ENCODE measurements at places on chromosomes 6 and 20. TPM values are rescaled to one million over a fixed set of nuclear protein-coding genes. Genes with fewer than 3 reads are reported as not detected.

DNA sequence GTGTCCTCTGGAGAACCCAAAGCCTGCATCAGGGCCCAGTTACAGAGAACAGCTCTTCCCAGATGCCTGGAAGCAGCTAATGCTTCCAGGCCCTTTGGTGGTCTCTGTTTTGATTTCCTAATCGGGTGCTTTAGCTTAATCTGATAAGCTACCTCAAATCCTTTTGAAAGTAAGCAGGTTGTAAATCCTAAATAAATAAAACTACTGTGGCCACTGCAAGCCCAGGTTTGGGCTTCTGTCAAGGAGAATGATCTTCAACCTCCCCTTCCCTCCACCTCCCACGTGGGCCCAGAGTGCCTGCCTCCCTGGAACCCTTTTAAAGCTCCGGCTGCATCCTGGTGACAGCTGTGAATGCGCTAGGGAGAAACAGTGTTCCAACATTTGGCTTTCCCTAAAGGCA is 25.2 kb upstream of the FYN start:
- no peak for DNase-seq
- no peaks in the 10 kb centered on the region for H3K36me3 ChIP-seq
- H3K27ac ChIP-seq, result no peak overlapping the region
- H3K4me3 ChIP-seq, result no peak overlapping the region

GRCh38 chr6:2854396-2854982 is 12.8 kb upstream of the SERPINB1 start:
- H3K27me3 ChIP-seq, result no peaks in the 10 kb centered on the region
- H3K4me3 ChIP-seq, result peak overlapping the region; percentile 50
- peaks cover 19% of the 10 kb centered on the region for H3K4me1 ChIP-seq
- no peak for DNase-seq
- H3K27ac ChIP-seq, result peak overlapping the region; percentile 78

Gene PRL
- not detected for total RNA-seq

DNA sequence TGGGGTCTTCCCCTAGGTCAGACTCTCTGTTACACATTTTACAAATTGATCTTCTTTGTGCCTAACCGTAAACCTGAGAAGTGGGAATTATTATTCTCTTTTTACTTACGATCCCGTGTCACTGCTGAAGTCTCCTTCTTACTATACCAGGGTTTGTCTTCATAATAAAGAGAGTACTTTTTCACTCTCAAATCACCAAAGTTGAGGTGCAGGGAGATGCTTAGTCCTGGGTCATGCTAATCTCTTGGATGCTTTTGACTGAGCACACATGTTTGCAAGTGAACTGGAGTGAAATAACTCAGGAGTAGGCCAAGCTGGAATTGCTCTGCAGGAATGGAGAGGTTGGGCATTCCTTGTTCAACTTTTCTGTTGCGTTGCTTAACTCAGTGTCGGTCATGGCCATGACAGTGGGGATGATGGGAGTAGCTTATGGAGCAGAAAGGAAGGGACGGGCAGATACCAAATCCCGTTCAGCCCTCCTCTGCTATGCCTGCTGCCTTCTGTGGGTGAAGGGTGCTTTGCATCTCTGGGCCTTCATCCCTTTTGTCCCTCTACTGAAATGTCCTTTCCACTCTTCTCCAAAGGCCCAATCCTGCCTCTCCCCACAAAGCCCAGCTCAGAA is 15.2 kb upstream of the TAGAP start:
- no peaks in the 10 kb centered on the region for H3K4me1 ChIP-seq
- no peaks in the 10 kb centered on the region for H3K36me3 ChIP-seq
- H3K27ac ChIP-seq, result no peak overlapping the region
- H3K27me3 ChIP-seq, result no peaks in the 10 kb centered on the region

Gene TNFRSF21
- total RNA-seq, result 5.3 TPM

- H3K36me3 ChIP-seq, result no peaks in the 10 kb centered on the region
- H3K4me3 ChIP-seq, result no peak overlapping the region
- DNase-seq, result no peak
- no peaks in the 10 kb centered on the region for H3K4me1 ChIP-seq
These were observed 39.3 kb upstream of the DSN1 start for GRCh38 chr20:36812594-36813463.

DNA sequence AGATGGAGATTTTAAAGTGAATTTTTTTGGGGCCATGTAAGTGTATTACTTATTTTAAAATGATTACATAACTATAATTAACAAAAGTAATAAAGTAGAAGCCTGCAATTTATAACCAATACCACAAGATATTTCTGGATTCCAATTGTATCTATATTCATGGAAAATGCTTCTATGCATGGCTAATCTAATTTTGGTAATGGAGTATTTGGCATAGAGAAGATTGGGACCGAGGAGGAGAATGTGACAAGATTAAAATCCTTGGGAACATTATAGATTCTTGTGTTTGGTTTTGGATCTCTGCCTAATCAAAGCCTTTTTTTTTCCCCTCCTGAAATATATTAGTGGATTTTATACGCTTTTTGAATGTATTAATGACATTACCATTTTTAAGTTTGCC is 12.9 kb upstream of the TMX4 start:
- no peaks in the 10 kb centered on the region for H3K27me3 ChIP-seq
- no peaks in the 10 kb centered on the region for H3K36me3 ChIP-seq
- DNase-seq, result no peak
- H3K4me1 ChIP-seq, result no peaks in the 10 kb centered on the region
- H3K27ac ChIP-seq, result no peak overlapping the region
- no peak overlapping the region for H3K4me3 ChIP-seq

- peak overlapping the region; percentile 33 for H3K27ac ChIP-seq
- H3K4me1 ChIP-seq, result peaks cover 33% of the 10 kb centered on the region
- H3K36me3 ChIP-seq, result no peaks in the 10 kb centered on the region
- H3K4me3 ChIP-seq, result peak overlapping the region; percentile 40
These were observed 14.4 kb downstream of the FOXP4 start for GRCh38 chr6:41560431-41561192.

DNA sequence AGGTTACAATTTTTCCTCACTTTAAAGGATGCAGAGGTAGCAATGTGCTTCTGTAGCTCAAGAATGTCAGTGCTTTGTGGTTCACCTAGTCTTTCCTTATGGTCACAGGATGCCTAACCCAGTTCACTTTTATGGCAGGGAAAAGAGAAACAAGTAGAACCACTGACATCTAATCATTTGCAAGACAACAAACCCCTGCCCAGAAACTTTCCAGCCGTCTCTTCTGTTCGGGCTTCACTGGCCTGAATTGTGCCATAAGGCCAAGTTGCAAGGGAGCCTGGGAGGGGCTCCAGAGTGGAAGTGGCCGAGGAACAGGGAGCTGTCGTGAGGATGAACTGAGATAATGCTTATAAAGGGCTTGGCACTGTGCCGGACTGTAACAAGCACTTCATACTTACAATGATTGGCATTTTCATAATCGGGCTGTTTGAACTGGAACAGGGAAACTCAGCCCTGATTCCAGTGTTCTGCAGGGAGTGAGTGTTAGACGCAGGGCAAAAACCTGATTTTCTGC is 212.6 kb downstream of the BCAS1 start:
- no peaks in the 10 kb centered on the region for H3K4me1 ChIP-seq
- no peak overlapping the region for H3K4me3 ChIP-seq
- H3K36me3 ChIP-seq, result no peaks in the 10 kb centered on the region
- no peaks in the 10 kb centered on the region for H3K27me3 ChIP-seq
- DNase-seq, result no peak

DNA sequence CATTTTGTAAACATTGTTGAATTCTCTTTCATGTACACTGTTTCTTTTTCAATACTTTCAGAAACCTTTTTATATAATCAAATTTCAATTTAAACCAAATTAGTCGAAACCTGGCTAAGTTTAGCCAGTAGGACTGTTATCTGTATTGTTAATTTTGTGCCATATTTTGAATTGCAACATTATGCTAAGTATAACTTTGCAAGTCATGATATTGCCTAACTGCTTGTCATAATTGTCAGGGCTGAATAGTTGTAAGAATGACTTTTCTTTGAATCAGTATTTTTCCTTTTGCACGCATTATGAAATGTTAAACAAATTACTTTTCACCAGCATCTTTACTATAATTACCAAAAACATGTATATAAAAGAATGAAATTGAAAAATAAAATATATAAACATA is 82.7 kb downstream of the SAMD3 start:
- H3K27me3 ChIP-seq, result no peaks in the 10 kb centered on the region
- no peak for DNase-seq
- no peak overlapping the region for H3K27ac ChIP-seq
- H3K36me3 ChIP-seq, result no peaks in the 10 kb centered on the region
- H3K4me3 ChIP-seq, result no peak overlapping the region
- no peaks in the 10 kb centered on the region for H3K4me1 ChIP-seq

GRCh38 chr20:33322456-33322855 is 39.4 kb downstream of the BPIFB1 start:
- no peak for DNase-seq
- no peak overlapping the region for H3K27ac ChIP-seq
- no peaks in the 10 kb centered on the region for H3K36me3 ChIP-seq
- H3K4me1 ChIP-seq, result no peaks in the 10 kb centered on the region

- H3K27ac ChIP-seq, result no peak overlapping the region
- H3K27me3 ChIP-seq, result no peaks in the 10 kb centered on the region
- no peak for DNase-seq
- no peaks in the 10 kb centered on the region for H3K36me3 ChIP-seq
- peaks cover 3% of the 10 kb centered on the region for H3K4me1 ChIP-seq
These were observed 94.0 kb upstream of the HIVEP1 start for GRCh38 chr6:11917951-11918738.

- no peaks in the 10 kb centered on the region for H3K27me3 ChIP-seq
- no peaks in the 10 kb centered on the region for H3K36me3 ChIP-seq
- H3K27ac ChIP-seq, result no peak overlapping the region
- H3K4me1 ChIP-seq, result no peaks in the 10 kb centered on the region
- DNase-seq, result no peak
These were observed 580.7 kb downstream of the RFPL4B start for GRCh38 chr6:112927641-112928320.

Gene BPIFB4
- not detected for total RNA-seq

DNA sequence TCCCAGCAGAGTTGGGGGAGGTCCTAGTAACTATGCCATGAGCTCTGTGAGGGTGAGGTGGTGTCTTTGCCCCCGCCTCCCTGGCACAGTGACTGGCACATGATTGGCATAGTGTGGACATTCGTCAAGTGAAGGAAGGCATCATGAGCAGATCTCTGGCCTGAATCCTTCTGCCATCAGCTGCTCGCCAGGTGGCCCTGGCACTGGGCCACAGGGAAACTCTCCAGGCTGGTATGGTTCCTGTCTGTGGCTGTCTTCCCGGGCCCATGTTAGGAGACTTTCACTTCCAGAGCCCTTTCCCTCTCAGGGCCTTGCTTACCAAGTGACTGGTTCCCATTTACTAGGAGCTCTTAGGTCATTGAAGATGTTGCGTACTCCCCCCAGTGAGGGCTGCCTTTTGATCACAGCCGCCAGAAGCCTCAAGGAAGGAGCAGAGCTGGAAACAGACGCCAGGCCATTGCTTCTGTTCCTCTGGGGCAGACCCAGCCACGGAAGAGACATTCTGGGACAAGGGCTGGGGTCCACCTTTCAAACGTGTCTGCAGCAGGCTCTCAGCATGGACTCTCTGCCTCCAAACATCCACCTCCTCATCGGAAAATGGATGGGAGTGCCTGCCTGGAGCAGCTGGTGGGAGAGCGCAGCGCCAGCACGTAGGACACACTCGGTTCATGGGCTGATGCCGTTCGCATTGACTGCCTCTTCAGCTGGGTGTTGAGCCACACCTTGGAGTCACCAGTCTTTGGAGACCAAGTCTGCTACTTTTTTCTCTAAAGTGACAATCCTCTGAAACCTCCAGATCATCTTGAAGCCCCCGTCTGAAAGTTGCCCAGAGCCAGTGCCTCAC is 67.2 kb downstream of the PTPN1 start:
- peaks cover 54% of the 10 kb centered on the region for H3K4me1 ChIP-seq
- H3K27ac ChIP-seq, result peak overlapping the region; percentile 95
- no peaks in the 10 kb centered on the region for H3K36me3 ChIP-seq
- H3K27me3 ChIP-seq, result no peaks in the 10 kb centered on the region
- DNase-seq, result peak; percentile 93

All from gastrocnemius medialis (tissue), 4 donors.